Right forelimb (tissue), 1 donor: ENCODE measurements at places on chromosomes 12 and 14.
A peak's percentile ranks its signal among the peaks of the same experiment; 100 is the strongest.

- no peak for DNase-seq
Measured at GRCh38 chr14:104715416-104715815, 8.6 kb upstream of the ADSS1 start.

DNA sequence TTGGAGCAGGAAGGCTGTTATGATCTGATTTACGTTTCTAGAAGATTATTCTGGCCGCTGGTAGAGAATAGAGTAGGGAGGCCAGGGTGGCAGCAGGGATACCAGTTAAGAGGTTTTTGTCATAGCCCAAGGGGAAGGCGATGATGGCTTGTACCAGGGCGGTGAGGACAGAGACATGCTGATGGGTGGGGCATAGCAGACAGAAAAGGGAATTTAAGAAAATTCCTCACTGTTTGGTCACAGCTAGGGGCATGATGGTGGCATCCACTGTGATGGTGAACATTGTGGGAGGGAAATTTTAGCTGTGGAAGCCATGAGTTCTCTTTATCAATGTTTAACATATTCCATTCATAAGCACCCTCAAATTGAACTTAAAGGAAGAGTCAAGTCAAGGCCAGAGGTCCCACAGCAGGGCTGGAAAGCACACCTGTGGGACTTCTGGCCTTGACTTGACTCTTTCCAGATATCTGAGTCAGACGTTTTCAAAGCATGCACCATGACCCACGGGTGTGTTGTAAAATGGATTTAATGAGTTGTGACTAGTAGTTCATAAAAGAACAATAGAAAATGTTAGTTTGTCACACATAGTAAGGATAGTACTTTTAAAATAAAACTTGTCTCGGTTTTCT is 134.6 kb downstream of the CHST11 start:
- no peak for DNase-seq

- DNase-seq: no peak
Measured at GRCh38 chr14:23577004-23577681, 1.4 kb downstream of the JPH4 start.

DNA sequence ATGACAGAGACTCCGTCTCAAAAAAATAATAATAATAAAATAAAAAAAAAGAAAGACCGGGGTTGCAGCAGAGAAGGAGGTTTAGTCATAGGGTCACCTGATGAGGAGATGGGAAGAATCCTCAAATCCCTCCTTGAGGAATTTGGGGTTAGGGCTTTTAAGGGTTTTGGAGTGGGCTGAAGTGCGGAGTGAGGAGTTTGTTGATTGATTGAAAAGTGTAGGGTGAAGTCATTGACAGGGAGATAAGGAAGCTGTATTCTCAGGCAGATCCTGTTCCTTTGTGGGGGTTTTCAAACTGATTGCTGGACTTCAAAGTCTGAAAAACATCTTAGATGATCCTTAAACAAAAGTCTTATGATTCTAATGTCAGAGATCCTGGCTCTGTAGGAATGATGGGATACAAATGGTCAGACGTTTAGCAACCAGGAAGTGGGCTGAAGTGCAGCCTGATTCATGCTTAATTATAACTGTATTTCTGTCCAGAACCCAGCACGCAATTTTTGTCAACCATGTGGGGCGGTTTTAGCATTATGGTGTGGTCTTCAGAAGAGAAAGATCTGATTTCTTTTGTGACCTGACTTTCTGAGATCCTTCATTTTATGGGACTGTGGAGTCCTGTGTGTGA is 16.0 kb downstream of the FNTB start:
- DNase-seq: no peak

DNA sequence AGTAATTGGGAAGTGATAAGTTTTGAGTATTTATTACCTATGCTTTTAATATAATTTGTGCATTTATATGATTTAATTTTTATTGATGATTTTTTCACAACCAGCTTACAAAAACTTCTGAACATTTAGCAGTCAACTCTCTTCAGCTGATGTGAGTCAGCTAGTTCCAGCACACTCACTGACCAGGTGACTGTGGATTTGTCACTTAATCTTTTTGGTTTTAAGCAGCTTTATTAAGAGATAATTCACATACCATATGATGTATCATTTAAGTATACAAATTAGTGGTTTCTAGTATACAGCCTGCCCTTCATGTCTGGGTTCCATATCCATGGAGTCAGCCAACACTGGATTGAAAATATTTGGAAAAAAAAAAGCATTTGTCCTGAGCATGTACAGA is 103.5 kb downstream of the SYNE2 start:
- DNase-seq: no peak

- DNase-seq: no peak
Measured at GRCh38 chr14:100403105-100403504, 80.0 kb downstream of the SLC25A47 start.

DNA sequence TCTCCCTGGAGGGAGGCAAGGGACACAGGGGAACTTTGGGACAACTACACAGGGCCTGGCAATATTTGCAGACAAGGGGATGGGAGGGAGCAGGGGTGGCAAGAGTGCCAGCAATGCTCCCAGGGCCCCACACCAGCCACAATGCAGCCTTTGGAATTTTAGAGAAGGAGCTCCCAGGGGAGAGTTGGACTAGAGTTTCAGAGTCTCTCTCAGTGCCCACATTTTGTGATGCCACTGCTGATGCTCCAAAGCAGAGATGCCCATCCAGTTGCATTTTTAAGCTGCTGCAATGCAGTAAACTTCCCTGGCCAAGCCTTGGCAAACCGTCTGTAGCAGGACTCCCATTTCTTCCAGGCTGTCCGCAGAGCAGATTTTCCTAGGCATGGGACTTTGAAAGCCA is 98.9 kb downstream of the ZFP36L1 start:
- peak; percentile 44 for DNase-seq

- no peak for DNase-seq
Measured at GRCh38 chr14:96455588-96455987, 46.6 kb upstream of the PAPOLA start.

GRCh38 chr12:126663304-126664094 is 1598.3 kb downstream of the AACS start:
- DNase-seq: no peak

DNA sequence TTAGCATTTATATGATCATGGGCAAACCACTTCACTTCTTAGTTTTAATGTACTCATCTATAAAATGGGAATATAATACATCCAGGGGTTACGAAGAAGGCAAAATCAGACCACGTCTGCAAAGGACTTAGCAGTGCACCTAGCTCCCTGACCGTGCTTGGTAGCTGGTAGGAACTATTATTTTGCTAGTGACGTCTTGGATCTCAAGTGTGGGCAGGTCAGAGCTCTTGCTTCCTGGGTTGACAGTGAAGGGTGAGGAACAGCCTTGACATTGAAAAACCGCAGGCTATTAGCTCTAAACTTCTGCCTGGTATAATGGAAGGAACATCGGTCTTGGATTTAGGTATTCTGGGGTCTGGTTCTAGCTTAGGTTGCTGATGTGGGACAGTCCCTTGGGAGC is 89.3 kb upstream of the MED13L start:
- no peak for DNase-seq

GRCh38 chr14:95544588-95544987 is 9.7 kb downstream of the GLRX5 start:
- DNase-seq: no peak

DNA sequence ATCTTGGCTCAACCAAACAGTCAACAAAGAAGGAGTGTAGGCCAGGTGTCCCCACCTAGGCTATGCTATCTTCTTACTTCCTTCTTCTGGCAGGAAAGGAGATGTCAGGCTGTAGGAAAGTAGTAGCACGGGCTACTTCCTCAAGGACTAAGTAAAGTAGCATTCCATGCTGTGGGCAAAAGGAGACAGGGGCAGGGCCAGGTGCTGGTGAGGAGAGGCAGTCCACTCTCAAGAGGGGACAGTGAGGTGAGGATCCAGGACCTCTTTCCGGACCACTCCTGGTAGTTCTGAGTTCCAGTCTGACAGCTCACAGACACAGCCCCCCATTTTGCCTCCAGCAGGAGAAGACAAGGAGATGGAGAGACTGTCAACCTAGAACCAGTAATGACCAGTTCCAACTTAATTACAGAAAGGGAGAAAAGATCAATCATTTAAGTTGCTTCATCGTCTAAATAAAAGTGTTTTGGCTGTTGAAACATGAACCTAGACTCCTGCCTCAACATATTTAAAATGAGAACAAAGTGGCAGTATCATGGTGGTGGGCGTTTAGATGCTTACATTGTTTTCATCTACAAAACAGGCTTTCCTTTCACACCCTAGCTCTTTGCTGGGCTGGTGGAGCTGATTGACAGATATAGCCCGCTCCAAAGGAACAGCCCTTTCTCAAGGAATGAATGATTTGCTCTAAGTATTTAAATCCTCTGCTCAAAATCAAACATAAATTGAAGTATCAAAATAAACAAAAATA is 5.1 kb upstream of the SSTR1 start:
- DNase-seq: no peak

GRCh38 chr14:103679351-103679750 is 35.9 kb downstream of the XRCC3 start:
- DNase-seq: no peak

DNA sequence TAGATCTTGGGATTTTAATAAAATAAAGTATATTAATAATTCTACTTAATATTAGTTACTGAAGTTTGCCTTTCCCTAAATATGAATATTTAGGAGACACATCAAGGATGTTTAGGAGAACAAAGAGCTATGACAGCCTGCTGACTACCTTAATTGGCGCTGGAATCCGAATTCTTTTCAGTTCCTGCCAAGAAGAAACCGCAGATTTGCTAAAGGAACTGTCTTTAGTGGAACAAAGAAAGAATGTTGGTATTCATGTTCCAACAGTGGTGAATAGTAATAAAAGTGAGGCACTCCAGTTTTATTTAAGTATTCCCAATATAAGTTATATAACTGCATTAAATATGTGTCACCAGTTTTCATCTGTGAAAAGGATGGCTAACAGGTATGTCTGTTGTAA is 54.5 kb downstream of the MIS18BP1 start:
- no peak for DNase-seq

- no peak for DNase-seq
Measured at GRCh38 chr12:31813305-31813704, 84.5 kb upstream of the AMN1 start.

DNA sequence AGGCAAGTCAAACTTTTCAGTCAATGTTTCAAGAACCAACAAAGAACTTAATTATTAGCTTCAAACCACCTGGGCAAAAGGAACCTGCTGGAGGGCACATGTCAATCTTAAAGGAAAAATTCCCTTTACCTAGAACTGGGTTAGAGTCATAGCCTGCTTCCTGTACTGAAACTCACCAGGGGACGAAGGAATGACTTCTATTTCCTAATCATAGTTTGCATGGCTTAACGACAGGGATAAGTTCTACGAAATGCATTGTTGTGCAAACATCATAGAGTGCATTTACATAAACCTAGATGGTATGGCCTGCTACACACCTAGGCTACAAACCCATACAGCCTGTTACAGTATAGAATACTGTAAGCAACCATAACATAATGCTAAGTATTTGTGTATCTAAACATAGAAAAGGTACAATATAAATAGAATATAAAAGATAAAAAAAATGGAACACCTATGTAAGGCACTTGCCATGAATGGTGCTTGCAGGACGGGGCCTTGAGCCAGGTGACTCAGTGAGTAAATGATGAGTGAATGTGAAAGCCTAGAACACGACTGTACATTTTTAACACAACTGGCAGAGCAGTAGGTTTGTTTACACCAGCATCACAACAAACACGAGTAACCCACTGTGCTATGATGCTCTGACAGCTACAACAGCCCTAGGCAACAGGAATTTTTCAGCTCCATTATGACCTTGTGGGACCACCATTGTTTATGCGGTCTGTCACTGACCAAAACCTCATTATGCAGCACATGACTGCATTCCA is 234.9 kb upstream of the CAND1 start:
- no peak for DNase-seq

GRCh38 chr12:2359725-2360629 is 307.2 kb downstream of the CACNA1C start:
- peak; percentile 38 for DNase-seq

DNA sequence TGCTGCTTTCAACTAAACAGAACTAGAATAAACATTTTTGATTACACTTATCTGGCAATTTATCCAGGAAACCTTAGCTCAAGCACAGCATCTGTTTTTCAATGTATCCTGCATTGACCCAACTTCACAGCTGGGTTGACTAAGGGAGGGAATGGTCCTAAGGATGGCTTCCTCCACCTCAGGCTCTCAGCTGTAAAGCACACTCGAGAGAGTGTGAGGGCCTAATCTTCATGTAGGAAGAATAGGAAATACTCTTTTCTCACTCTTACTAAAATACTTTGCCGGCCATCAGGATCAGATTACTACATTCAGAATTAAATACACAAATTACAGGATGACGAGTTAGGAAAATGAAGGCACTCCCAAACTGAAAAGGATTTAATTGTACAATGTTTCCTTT is 7.2 kb downstream of the SETD3 start:
- no peak for DNase-seq

GRCh38 chr12:123916729-123917128 is 55.9 kb downstream of the CCDC92 start:
- no peak for DNase-seq

DNA sequence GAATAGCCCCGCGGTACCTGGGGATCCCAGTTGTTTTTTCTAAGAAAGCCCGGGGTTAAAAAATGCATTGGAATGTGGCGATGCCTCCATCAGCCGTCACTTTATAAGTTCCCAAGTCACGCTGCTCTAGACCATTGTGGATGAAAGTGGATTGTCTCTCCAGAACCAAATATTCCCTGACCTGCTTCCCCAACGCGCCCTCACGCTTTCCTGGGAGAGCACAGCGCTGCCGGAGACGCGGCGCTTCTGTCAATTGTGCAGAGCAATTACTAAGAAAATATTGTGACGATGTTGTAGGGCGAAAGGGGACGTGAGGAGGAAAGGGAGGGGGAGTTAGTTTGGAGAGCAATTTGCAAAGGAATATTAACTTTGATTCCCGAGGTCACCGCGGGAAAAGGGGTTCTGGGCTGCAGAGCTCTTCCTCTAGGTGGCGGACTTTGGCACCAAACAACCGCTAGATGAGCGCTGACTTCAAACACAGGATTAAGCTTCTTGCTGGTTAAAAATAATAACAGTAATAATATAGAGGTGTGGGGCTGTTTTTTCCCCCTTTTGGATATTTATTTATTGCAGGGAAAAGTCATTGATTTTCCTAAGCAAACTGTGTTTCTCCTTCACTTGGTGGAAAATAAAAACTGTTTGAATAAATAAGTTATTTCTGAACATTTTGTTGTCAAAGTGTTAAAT is 9.6 kb upstream of the FOXG1 start:
- peak; percentile 48 for DNase-seq

DNA sequence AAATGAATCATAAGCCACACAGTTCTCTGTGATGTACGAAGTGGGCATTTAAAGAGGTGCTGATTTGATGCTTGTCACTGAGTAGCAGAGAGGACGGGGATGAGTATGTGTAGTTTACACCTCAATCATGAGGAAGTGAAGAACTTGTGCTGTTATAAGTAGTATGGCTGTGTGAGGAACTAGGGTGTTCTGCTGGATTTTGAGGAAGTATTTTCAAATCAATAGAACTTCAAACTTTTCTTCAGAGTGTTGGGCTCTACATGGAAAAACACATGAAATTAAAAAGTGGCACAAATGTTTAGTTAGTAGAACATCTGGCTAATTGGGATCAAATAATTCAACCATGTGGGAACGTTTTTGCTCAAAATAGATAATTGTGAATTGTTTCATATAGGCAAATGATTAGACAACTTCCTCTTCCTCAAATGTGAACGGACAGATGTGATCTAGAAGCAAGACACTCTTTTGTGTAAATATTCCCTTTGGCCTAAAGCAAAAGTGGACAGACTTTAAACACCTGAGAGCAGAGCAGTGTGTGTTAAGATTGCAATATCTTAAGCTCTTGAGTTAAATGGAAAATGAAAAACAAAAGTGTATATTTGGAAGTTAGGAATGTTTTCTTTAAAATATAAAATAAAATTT is 168.5 kb downstream of the NAV3 start:
- no peak for DNase-seq
